ENCODE measurements at places on chromosomes 12 and 14.

DNA sequence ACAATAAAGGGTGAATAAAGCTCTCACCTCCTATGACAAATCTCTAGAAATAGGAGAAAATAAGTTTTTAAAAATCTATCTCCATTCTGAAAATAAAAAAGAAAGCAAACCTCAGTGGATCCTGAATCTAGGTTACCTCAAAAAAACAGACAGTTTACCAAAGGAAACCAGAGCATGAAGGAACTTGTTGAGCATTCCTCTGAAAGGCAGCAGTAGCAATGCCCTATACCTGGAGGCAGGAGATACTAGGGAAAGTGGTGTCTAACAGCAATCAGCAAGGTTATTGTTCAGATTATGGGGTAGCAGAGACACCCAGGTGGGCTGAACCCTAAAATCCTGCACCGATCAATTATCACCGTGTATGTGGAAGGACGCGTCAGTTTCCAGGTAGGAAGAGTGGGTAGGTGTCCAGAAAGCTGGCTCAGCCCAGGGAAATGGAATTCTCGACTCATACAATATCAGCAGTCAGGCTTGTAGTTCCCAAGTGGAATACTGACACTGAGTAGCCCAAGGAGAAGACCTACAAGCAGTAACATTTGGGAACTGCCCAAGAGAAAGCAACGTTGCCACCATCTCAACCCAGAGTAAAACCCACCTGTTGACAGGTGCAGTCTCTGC is 128.3 kb downstream of the ST8SIA1 start:
- no peak for DNase-seq

GRCh38 chr12:42315108-42315507 is 10.8 kb downstream of the ZCRB1 start:
- DNase-seq = no peak

GRCh38 chr12:18375131-18375530 is 113.8 kb downstream of the PIK3C2G start:
- no peak for DNase-seq

- no peak for DNase-seq
These were observed 17.9 kb downstream of the CPM start for GRCh38 chr12:68915055-68915454.

GRCh38 chr12:65293735-65294134 is 15.3 kb downstream of the MSRB3 start:
- no peak for DNase-seq

- DNase-seq = no peak
These were observed 10.0 kb downstream of the TMEM120B start for GRCh38 chr12:121722511-121722910.

- no peak for DNase-seq
These were observed 121.6 kb upstream of the RTL1 start for GRCh38 chr14:101025131-101025530.

GRCh38 chr14:69979882-69980281 is 100.7 kb downstream of the SMOC1 start:
- no peak for DNase-seq

DNA sequence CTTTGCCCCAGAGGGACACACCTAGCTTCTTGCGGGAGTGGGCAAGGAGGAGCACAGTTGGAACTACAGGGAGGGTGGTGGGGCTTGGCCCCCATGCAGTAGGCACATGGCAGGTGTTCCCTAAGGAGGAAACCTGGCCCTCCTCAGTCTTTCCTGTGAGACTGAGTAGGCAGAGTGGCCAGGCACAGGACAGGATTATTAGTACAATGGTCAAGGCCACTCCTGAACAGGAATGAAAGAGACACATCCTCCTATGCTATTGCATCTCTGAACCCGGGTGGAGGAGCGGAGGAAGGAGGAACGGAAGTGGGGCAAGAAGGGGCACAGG is 846 bp downstream of the MYO1A start:
- no peak for DNase-seq

GRCh38 chr14:105080161-105080560 is 14.9 kb upstream of the GPR132 start:
- no peak for DNase-seq

DNA sequence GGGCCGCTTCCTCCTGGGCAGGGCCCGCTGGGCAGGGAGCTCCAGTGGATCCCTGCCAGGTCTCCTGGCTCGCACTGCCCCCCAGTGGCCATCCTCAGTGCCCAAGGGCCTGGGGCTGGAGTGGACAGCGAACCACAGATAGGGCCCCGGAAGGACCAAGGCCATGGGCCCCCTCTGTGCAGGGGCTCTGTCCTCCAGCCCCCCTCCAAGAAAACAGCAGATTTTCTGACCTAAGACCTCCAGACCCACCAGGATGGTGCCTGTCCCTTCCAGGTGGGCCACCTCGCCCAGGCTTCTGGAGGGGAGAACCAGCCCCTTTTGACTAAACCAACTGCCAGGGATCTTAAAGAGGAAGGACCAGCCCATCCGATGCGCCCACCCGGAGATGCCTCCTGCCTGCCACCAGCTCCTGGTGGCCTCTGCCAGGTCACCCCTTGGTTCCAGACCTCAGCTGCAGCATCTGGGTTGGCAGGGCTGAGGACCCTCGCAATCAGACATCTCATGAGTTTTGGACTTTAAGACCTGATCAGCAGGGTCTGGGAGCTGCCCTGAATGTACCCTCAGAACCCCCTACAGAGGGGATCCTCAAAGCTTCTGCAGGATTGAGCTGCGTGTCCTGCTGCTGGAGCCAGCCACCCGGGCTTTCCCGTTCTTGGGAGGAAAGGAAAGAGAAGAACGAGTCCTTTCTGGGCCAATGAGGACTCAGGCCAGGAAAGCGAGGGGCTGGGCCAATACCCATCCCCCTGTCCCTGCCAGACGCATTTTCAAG is 325.8 kb upstream of the DIO3 start:
- no peak for DNase-seq

DNA sequence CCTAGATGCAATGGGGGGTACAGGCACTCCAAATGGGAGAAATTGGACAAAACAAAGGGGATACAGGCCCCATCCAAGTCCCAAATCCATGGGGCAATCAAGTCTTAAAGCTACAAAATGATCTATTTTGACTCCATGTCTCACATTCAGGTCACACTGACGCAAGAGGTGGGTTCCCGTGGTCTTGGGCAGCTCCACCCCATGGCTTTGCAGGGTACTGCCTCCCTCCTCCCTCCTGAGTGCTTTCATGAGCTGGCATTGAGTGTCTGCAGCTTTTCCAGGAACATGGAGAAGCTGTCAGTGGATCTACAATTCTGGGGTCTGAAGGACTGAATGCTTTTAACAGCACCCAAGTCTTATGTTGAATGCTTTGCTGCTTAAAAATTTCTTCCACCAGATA is 274.5 kb upstream of the LRIG3 start:
- DNase-seq = no peak

DNA sequence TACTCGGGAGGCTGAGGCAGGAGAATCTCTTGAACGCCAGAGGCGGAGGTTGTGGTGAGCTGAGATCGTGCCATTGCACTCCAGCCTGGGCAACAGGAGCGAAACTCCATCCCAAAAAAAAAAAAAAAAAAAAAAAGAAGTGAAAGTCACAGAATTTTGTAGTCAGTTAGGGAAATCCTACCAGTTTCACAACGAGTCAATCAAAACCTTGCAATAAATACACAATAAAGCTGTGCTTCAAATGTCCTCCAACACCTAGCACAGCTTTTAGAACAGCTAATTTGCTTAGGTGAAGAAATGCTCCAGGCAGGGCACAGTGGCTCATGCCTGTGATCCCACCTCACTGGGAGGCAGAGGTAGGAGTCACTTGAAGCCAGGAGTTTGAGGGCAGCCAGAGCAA is 112.8 kb upstream of the ATF7IP start:
- no peak for DNase-seq

- DNase-seq = no peak
These were observed 106.7 kb downstream of the RERG start for GRCh38 chr12:15114501-15114900.

DNA sequence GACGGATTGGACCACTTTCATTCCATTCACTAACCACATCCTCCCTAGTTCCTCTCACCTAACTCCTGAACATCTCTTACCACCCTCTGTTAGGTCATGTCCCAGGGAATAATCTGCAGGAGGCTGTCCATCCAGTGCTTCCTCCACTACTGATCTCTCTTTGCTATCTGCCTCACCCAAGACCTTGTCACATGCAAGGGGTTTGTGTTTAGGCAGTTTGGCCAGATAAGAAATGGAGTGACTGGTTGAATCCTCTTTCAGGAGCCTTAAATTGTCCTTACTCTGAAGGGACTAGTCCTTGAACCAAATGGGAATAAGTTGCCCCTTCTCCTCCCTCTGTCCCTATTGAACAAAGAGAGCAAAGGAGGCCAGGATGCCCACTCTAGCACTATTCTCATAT is 249.2 kb upstream of the BTG1 start:
- no peak for DNase-seq

DNA sequence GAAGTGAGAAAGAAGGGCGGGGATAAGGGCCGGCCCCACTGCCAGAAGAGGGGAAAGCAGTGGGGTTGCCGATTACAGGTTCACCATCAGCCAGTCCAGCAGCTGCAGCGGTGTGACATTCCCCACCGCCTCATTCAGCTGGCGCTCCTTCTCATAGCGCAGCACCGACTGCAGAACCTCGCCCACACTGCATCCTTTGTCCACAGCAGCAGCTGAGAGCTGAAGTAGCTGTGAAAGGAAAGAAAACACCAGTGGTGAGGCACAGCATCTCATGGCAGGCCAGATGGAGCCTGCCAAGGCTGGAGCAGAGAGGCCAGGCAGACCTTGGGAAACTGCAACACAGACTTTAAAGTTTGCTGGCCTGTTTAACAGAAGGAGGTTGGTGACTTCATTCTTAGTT is 33.2 kb downstream of the AKAP3 start:
- DNase-seq = no peak
